Stimulated activated CD4-positive, alpha-beta T cell treated with anti-CD3 and anti-CD28 coated beads, Interleukin-15, amount 100 ng/mL, for 1 hour (primary cell): ENCODE measurements at places on chromosomes 11 and 22.

DNA sequence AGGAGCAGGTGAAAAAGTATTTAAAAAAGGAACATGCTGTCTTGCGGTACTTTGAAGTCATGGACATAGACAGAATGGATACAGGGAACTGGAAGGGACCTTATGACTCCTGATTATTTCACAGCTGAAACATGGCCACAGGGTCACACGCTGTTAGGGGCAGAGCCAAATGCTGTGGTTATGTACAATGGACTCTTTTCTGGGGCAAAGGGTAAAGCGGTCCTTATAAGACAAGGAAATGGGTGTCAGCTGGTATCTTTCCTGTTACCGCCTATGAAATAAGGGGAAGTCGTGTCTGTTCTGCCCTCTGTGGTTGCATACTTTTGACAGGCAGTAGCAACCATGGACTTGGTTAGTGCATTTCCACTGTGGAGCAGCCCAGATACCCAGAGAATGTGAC, 12.8 kb upstream of the ST14 start:
- DNase-seq = no peak

- no peak for DNase-seq
Measured at GRCh38 chr11:68467201-68467834, 6.8 kb downstream of the PPP6R3 start.

GRCh38 chr11:100789500-100789899, 102.4 kb downstream of the ARHGAP42 start:
- no peak for DNase-seq

- DNase-seq = no peak
Measured at GRCh38 chr22:40578171-40578570, 58.3 kb downstream of the MRTFA start.

DNA sequence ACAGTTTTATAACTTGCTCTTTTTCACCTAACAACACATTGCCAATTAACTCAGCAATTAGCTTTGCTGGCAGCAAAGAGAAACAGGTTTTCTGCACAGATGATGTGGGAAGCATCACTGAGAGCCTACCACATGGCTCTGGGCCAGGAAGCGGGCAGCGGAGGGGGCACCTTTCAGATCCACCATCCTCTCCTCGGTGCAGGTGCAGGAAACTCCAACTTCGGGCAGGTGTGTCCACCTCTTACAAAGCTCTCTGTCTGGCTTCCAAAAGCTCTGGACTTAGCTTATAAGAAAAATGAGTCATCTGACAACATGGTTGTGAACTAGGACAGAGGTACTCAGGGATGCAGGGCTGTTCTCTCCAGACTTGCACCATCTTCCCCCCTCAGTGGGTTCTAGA, 77.0 kb downstream of the RPS6KA4 start:
- no peak for DNase-seq

GRCh38 chr11:95067039-95067840, 521 bp downstream of the SRSF8 start:
- peak; percentile 47 for DNase-seq

DNA sequence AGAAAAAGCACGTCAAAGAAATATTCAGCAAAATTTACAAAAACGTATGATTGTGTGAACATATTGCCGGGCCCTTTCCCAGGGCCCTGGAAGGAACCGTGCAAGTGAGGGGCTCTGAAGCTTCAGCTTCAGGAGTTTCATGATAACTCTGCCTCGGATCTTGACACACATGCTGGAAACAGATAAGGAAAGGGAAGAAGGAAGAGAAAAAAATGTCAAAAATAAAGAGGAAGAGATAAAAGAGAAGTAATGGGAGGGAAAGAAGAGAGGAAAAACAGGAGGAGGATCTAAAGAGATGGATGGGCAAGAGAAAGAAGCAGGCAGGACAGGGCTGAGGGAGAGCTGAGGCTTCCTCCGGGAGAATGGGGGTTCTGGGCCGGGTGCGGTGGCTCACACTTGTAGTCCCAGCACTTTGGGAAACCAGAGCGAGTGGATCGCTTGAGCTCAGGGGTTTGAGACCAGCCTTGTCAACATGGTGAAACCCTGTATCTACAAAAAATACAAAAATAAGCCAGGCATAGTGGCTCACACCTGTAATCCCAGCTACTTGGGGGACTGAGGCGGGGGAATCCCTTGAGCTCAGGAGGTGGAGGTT, 2.7 kb upstream of the TMPRSS4 start:
- DNase-seq = no peak
